Lower lobe of right lung (tissue), 2 donors: ENCODE measurements at places on chromosomes 12 and 14. TPM values are rescaled to one million over a fixed set of nuclear protein-coding genes. Genes with fewer than 3 reads are reported as not detected.

DNA sequence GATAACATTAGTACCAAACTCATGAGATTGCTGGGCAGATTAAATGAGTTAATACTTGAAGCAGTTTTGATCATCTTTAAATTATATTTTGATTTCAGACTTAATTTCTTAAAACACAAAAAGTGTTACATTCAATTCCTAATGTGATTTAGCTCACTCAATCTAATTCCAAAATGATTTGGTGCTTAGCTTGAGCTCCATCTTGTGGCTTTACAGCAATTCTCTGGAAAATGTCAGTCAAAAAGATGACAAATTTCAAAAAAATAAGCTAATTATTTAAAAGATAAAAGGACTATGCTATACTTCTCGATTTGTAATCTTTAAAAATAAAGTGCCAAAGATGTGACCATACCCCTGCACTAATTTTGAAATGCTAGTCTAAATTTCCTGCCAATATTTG is 10.1 kb downstream of the LLPH start:
- H3K27ac ChIP-seq, result no peak overlapping the region
- peaks cover 45% of the 10 kb centered on the region for H3K36me3 ChIP-seq
- no peaks in the 10 kb centered on the region for H3K27me3 ChIP-seq
- no peak for DNase-seq
- H3K4me3 ChIP-seq, result no peak overlapping the region
- H3K4me1 ChIP-seq, result no peaks in the 10 kb centered on the region

- H3K4me1 ChIP-seq, result no peaks in the 10 kb centered on the region
- H3K27me3 ChIP-seq, result peaks cover 5% of the 10 kb centered on the region
- no peak overlapping the region for H3K27ac ChIP-seq
These were observed 12.2 kb upstream of the OR5AU1 start for GRCh38 chr14:21168055-21168454.

The CLEC12A gene
- total RNA-seq, result 88.3 TPM

The CPNE6 gene
- total RNA-seq, result not detected

The KERA gene
- not detected for total RNA-seq
